Ammon's horn (tissue), 1 donor: ENCODE measurements at places on chromosomes 4 and X.

GRCh38 chr4:123304151-123304964, 92.2 kb upstream of the SPRY1 start:
- DNase-seq: peak; percentile 67

DNA sequence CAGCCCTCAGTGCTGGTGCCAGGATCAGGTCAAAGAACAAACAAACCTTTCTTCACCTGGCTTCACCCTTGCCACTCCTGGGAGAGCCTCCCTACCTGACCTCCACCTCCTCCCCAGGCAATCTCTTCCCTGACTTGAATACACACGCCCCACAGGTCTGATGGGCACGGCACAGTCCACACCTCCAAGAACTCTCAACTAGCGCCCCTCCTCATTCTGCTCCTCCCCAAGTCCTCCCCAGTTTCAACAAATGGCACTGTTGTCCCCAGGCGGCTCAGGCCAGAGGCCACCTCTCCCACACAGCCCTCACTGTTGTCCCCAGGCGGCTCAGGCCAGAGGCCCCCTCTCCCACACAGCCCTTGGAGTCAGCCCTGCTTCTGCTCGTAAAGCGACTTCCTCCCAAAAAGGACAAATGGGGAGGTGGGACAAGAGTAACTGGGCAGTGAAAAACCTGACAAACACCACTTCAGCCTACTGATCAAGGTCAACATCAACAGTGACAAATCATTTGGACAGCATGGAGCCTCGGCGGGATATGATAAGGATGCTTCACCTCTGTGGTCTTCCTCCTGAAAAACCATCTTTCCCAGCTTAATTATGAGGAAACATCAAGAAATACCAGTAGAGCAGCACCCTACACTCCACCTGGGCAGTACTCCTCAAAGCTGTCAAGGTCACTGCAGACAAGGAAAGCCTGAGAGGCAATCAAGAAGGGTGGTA, 2.9 kb downstream of the LETM1 start:
- DNase-seq: no peak

GRCh38 chr4:110480031-110480549, 4.1 kb downstream of the ENPEP start:
- peak; percentile 15 for DNase-seq

GRCh38 chr4:172708184-172708583, 460.4 kb upstream of the GALNT7 start:
- no peak for DNase-seq

DNA sequence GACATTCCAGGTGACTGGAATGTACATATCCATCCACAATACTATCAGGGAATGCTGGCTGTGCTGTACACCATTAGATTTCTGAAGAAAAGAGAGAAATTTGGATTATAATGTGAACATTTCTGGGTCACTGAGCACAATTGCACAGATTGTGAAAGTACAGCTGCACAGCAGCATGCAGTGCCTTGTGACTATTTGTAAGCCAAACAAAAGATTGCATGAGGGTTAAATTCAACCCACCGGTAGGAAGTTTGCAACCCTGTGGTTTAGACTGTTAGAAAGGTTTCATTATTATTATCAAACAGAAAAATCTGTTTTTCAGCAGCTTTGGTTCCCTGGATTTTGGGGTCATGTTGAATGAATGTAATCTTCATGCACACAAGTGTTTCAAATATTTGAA, 24.5 kb downstream of the DDIT4L start:
- DNase-seq: no peak

GRCh38 chr4:1277667-1278665, 11.7 kb upstream of the MAEA start:
- DNase-seq: no peak

DNA sequence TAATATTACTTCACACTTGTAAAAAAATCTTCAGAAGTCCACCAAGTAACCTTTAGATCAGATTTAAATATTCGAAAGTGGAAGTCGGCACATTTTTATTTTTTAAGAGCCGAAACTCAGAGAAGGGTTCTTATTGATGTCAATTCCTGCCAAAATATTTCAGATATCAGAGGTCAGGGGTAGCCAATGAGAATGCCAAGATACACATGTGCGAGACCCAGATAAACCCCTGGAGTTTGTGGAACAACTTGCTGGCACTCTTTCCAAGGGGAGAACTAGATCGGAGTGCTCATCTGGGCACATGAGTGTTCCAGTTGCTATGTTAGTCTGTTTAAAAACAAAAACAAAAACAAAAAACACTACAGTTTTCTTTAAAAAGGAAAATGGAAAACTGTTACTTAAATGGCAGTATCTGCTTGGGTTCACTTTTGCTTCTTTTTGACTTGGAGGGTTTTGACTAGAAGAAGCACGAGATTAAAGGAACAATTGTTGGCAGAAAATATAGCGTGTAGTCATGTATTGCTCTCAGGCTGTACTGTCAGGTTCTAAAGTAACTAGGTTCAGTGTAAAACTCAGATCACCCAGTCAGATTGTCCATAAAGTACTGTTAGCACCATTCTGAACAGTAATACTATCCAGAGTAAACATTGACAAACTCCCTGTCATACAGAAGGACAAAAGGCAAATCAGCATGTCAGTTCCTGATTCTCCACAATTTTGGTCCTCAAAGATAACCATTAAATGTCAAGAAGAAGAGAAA, 188.0 kb upstream of the PACRGL start:
- no peak for DNase-seq

- DNase-seq: no peak
Measured at GRCh38 chr4:99144070-99144469, at the start of gene ADH4. Gene ADH4, minus strand, starts transcription at chr4:99144297. Its CDS starts 75 bp downstream, at chr4:99144222.

DNA sequence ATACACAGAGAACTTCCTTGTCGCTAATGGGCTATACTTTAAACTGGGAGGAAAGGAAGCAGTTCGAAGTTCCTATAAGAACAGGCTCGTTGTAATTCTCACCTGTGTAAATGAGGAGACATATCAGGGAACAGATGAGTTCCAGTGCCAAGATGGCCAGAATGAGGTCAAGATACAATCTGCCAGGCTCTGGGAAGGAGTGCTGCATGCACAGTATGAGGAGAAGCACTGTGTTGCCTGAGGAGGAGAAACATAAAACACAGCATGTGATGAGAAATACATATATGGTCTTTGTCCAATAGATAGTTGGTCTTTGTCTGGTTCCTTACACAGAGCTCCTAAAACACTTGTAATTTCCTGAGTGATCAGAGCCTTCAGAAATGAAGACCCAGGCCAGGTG, 24.3 kb downstream of the TMEM192 start:
- no peak for DNase-seq

DNA sequence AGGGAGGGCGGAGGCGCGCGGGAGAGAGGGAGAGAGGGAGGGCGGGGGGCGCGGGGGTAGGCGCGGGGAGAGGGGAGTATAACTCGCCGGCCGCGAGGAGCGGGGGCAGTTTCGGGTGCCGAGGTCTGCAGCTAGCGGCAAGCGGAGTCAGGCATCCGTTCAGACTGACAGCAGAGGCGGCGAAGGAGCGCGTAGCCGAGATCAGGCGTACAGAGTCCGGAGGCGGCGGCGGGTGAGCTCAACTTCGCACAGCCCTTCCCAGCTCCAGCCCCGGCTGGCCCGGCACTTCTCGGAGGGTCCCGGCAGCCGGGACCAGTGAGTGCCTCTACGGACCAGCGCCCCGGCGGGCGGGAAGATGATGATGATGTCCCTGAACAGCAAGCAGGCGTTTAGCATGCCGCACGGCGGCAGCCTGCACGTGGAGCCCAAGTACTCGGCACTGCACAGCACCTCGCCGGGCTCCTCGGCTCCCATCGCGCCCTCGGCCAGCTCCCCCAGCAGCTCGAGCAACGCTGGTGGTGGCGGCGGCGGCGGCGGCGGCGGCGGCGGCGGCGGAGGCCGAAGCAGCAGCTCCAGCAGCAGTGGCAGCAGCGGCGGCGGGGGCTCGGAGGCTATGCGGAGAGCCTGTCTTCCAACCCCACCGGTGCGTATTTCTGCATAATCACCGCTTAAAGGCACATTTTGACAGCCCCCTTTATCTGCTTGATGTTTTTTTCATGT, at the start of gene POU4F2:
TSS of gene POU4F2 (plus strand) at position 108 of the 720 bp plus-strand sequence. CDS start at position 356, 248 bp downstream.
- DNase-seq: no peak

DNA sequence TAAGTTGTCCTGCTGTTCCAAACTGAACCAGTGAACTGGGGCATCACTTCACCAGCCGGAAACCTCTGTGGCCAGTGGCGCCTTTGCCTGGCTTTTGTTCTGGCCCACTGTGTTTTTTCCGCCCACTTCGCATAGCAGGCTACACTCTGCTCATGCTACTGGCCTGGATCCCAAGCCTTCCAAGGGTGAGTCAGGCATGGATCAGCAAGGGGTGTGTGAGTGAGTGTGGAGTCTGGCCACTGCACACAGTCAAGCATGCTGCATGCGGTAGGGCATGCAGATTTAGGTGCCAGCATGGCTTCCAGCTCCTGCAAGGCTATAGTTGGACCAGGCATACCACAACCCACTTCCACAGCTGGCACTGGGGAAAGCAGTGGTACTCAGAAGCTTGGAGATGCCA, 1967.9 kb downstream of the C4orf33 start:
- no peak for DNase-seq

DNA sequence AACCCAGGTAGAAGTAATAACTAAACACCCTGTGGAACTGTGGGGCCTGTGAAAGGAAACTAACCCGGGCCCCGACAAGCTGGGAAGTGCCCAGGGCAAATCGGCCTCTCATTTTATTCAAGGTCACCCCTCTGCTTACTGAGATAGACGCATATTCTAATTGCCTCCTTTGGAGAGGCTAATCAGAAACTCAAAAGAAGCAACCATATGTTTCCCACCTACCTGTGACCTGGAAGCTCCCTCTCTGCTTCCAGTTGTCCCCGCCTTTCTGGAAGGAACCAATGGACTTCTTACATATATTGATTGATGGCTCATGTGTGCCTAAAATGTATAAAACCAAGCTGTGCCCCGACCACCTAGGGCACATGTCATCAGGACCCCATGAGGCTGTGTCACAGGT, 23.1 kb upstream of the DHRSX start:
- no peak for DNase-seq

DNA sequence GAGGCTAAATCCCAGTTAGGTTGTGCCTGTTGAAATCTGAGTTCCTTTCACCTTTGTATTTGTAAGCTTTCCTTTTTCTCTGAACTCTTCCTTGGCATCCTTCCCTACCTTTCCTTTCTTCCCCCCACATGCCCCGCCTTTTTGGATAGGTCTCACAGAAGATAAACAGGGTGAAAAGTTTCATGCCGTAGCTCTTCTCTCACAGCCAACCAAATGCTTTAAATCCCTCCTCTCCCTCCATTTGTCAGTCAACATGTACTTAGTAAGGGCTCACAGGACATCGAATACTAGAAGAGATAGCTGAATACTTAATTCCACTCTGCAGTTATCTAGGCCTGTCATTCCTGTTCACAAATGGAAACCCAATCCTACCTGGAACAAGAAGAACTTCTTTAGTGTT, 107.1 kb upstream of the BMPR1B start:
- DNase-seq: no peak

GRCh38 chrX:130071611-130072344, 38.5 kb downstream of the ELF4 start:
- no peak for DNase-seq

DNA sequence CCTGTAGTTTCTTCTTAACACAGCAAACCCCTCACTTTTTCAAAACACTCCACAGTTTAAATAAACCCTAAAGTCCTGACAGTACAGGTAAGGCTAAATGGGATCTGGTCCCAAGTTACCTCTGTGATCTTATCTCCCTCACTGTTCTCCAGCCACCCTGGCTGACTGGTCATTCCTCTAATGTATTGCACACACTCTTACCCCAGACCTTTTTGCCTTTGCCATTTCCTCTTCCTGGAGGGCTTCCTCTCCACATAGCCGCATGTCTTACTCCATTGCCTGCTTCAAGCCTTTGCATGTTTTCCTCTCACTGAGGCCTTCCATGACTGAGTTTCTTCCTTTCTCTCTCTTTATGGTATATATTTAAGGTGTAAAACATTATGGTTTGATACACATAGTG, 19.5 kb upstream of the ANXA3 start:
- DNase-seq: no peak

DNA sequence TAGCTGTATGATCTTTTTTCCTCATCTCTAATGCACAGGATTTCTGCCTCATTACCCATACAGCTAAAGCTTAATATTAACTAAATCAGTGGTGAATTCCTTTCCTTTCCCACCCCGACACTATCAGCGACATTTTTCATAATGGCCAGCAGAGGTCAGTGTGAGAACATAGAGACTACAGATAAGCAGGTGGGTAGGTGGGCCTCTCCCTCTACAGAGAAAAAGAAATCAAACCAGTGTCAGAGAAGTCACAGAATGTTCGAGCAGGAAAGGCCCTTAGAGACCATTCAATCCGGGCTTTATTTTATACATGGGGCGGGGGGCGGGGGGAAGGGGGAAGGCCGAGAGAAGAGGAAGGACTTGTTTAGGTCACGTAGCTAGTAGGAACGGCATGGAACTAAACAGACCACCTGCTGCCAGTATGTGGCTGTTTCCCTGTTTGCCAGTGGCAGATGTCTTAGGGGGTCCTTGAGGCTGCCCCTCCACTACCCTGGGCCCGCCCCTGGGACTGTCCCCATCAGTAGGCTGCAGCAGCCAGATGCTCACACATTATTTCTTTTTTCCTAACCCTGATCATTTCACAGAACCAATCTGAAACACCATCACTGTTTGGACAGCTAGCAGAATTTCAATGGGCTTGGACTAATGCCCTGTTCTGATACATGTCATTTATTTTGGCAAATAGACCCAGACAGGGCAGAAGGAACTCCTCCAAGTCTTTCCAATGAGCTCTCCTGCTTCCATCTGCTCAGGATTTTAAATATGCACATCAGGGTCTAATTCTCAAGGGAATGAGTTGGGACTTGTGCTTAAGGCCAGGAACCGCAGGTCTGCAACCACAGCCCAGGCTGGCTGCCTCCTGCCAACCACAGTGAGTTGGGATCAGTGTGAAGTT, 133.4 kb downstream of the ATG4A start:
- peak; percentile 55 for DNase-seq

- no peak for DNase-seq
Measured at GRCh38 chr4:78121338-78121904, 64.3 kb downstream of the FRAS1 start.

DNA sequence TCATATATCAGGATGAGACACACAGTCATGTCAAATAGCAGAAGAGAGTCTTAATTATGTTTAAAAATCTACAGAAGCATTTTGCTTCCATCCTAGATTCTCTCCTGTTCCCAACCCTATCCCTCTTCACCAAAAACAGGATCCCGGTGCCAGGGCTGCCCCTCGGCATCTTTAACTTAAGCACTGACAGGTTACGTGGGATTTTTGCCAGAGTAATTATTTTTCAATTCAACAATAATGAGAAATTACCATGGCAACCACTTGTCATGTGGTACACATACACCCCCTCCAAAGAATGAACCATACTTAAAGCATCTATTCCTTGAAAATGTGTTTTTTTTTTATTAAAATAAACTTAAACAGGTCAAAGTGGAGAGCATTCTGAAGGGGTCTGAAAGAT, 130.6 kb downstream of the LDB2 start:
- no peak for DNase-seq

GRCh38 chr4:119040694-119041185, 94.9 kb upstream of the MYOZ2 start:
- no peak for DNase-seq
